Activated CD8-positive, alpha-beta T cell treated with anti-CD3 and anti-CD28 coated beads for 36 hours (primary cell): ENCODE measurements at places on chromosomes 12 and 14.
A peak's percentile ranks its signal among the peaks of the same experiment; 100 is the strongest.

GRCh38 chr14:40581264-40581663 is 1025.4 kb upstream of the LRFN5 start:
- DNase-seq: no peak
- no peaks in the 10 kb centered on the region for H3K36me3 ChIP-seq
- no peak overlapping the region for H3K27ac ChIP-seq
- no peaks in the 10 kb centered on the region for H3K27me3 ChIP-seq
- H3K4me1 ChIP-seq: no peaks in the 10 kb centered on the region
- no peak overlapping the region for H3K4me3 ChIP-seq

DNA sequence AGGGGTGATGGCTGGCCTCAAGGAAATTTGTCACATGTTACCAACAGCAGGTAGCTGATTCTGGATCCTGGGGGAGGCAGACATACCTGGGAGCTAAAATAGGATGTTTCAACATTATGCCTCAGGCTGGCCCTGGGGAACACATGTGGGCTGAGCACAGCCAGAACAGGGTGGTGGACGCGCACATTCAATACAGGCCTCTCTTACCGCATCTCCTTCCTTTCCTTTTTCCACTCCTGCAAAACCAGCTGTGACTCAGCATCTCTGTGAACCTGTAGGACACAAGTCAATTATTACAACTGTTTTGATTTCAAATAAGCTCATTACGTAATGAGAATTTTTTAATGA is 61.0 kb downstream of the NT5DC3 start:
- H3K27ac ChIP-seq: no peak overlapping the region
- H3K36me3 ChIP-seq: peaks cover 35% of the 10 kb centered on the region
- DNase-seq: no peak
- no peaks in the 10 kb centered on the region for H3K4me1 ChIP-seq

GRCh38 chr12:50186681-50187080 is 19.5 kb upstream of the CERS5 start:
- H3K27me3 ChIP-seq: no peaks in the 10 kb centered on the region
- H3K36me3 ChIP-seq: peaks cover 22% of the 10 kb centered on the region
- peak overlapping the region; percentile 92 for H3K27ac ChIP-seq
- DNase-seq: no peak
- H3K4me3 ChIP-seq: peak overlapping the region; percentile 16
- H3K4me1 ChIP-seq: peaks cover 50% of the 10 kb centered on the region

GRCh38 chr12:125634813-125635212 is 569.6 kb downstream of the AACS start:
- no peaks in the 10 kb centered on the region for H3K36me3 ChIP-seq
- DNase-seq: no peak
- no peaks in the 10 kb centered on the region for H3K4me1 ChIP-seq
- H3K27me3 ChIP-seq: no peaks in the 10 kb centered on the region
- H3K27ac ChIP-seq: no peak overlapping the region

DNA sequence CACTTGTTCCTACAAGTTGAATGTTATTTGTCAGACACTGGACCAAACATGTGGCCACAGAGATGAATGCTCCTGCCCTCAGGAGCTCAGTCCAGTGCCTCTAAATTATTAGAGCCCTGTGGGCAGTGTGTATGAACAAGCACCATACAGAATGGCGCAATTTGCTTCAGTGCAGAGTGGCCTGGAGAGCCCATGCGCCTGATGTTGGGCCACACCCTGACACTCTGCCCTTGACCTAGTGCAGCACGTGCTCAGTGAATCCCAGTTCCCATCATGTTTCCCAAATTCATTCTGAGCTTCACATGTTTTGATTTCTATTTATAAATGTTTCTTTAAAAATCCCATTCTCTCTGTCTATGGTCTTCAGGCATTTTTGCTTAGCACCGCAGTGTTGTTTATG is 116.8 kb downstream of the PRMT8 start:
- peaks cover 22% of the 10 kb centered on the region for H3K36me3 ChIP-seq
- H3K4me3 ChIP-seq: no peak overlapping the region
- H3K27ac ChIP-seq: no peak overlapping the region
- DNase-seq: no peak
- H3K4me1 ChIP-seq: peaks cover 2% of the 10 kb centered on the region

- H3K36me3 ChIP-seq: no peaks in the 10 kb centered on the region
- no peak overlapping the region for H3K4me3 ChIP-seq
- H3K27ac ChIP-seq: no peak overlapping the region
- peaks cover 6% of the 10 kb centered on the region for H3K4me1 ChIP-seq
These were observed 42.6 kb upstream of the C12orf42 start for GRCh38 chr12:103538397-103538796.

DNA sequence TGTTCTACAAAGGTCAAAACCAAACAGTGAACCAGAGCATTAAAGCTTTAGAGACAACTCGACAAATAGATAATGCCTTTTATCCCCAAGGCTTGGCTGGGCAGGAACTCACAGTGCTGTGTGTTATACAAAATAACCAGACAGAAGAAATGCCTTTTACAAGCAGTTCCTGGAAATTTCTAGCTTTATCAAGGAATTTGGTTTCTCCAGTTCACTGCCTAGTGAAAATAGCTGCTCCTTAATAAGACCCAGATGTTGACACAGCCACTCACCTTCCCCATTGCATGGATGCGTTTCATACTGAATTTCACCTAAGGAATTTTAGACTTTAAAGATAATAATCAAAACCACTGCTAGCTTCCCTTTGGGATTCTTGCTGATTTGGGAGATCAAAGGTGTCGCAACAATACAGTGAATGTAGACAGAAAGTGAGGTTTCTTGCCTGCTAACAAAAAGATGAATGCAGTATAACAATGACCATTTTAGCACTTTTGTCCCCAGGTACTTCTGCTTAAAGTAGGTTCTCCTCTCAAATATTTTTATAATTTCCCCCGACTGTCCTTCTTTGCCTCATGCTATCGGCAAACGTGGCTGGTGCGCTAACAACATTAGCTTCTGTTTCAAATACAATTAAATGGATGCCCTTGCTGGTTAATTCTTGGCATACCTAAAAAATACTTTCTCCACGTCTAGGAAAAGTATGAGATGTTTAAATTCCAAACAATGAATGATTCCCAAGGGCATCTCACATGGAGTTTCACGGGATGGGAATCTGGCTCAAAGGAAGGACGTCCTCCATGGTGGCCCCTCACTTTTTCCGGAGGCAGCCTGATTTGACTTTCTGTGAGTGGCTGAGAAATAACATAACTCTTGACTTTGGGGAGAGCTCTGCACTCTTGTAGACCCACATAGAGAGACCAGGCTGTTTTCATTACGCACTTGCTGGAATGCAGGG is 162.4 kb downstream of the C12orf75 start:
- no peak for DNase-seq
- no peaks in the 10 kb centered on the region for H3K4me1 ChIP-seq

DNA sequence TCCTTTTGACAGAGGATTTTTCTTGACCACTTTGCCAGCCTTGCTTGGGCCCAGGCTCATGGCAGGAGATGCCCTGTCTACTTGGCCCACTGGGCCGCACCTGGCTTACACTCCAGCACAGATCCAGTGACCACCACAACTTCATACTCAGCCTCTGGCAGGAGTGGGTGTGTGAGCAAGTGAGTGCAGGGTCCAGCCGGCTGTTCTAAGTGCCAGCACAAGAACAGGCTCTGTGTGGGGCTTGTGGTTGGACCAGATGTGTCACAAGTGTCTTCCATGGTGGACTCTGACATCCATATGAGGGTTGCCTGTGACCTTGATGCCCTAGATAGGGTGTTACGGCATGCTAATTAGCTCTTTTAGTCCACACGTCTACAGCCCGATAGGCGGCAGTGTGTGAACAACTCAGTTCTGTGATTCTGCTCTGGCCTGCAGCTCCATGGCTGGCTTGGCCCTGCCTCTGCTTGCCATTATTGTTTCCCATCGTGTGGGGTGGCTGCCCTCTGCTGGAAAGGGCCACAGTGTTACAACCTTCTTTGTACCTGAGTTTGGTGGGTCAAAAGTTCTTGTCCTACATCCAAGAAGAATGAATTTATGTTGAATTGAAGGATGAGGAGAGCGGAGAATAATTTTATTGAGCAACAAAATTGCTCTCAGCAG is 1089.1 kb downstream of the SLC6A15 start:
- no peaks in the 10 kb centered on the region for H3K4me1 ChIP-seq
- no peak overlapping the region for H3K27ac ChIP-seq
- H3K36me3 ChIP-seq: no peaks in the 10 kb centered on the region
- no peaks in the 10 kb centered on the region for H3K27me3 ChIP-seq
- H3K4me3 ChIP-seq: no peak overlapping the region
- peak; percentile 58 for DNase-seq

DNA sequence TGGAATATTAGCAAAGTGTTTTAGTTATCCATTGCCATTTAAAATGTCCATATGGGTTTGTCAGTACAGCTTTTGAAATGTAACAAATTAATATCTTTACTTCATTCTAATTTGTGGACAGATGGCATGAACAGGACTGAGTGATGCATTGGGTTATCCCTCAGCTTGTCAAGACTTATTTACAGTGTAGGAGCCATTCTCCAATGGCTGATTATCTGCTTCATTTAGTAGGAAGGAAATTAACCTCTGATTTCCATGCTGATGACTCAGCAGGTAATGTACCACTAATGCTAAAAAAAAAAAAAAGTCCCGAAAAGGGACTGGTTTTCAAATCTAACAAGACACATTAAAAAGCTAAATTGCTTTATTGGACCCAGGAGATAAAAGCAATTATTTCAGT is 1149.0 kb upstream of the USP15 start:
- H3K4me1 ChIP-seq: no peaks in the 10 kb centered on the region
- H3K27me3 ChIP-seq: no peaks in the 10 kb centered on the region
- no peak overlapping the region for H3K27ac ChIP-seq
- H3K4me3 ChIP-seq: no peak overlapping the region

GRCh38 chr12:82326905-82327503 is 31.2 kb downstream of the CCDC59 start:
- H3K4me1 ChIP-seq: no peaks in the 10 kb centered on the region
- peaks cover 10% of the 10 kb centered on the region for H3K27me3 ChIP-seq
- DNase-seq: no peak
- no peak overlapping the region for H3K4me3 ChIP-seq
- H3K36me3 ChIP-seq: no peaks in the 10 kb centered on the region
